Adipose tissue (tissue), 3 donors: ENCODE measurements at places on chromosomes 7 and 10. TPM values are rescaled to one million over a fixed set of nuclear protein-coding genes. Genes with fewer than 3 reads are reported as not detected.

Gene TMEM184A
- 0.34 TPM for polyA plus RNA-seq

Gene AKR1C4
- polyA plus RNA-seq: not detected

Gene MBL2
- polyA plus RNA-seq: not detected

Gene VWC2
- polyA plus RNA-seq: 0.01 TPM

Gene MYO1G
- polyA plus RNA-seq: 1.8 TPM
